ENCODE measurements at places on chromosomes 1 and 21. TPM values are rescaled to one million over a fixed set of nuclear protein-coding genes. Genes with fewer than 3 reads are reported as not detected.

KCNJ9 gene
- total RNA-seq: not detected

GRCh38 chr1:42926879-42927242, 31.8 kb downstream of the SLC2A1 start:
- DNase-seq: no peak

- no peak for DNase-seq
These were observed 26.2 kb upstream of the SAMSN1 start for GRCh38 chr21:14572204-14572780.

GRCh38 chr1:184986250-184986649, 11.9 kb upstream of the NIBAN1 start:
- no peak for DNase-seq

GRCh38 chr1:59350521-59350920, 53.6 kb downstream of the FGGY start:
- no peak for DNase-seq

Measured in naive thymus-derived CD4-positive, alpha-beta T cell (primary cell).